Inflammatory macrophage treated with lipopolysaccharide for 1 hour (primary cell): ENCODE measurements at places on chromosomes 16 and 17.

DNA sequence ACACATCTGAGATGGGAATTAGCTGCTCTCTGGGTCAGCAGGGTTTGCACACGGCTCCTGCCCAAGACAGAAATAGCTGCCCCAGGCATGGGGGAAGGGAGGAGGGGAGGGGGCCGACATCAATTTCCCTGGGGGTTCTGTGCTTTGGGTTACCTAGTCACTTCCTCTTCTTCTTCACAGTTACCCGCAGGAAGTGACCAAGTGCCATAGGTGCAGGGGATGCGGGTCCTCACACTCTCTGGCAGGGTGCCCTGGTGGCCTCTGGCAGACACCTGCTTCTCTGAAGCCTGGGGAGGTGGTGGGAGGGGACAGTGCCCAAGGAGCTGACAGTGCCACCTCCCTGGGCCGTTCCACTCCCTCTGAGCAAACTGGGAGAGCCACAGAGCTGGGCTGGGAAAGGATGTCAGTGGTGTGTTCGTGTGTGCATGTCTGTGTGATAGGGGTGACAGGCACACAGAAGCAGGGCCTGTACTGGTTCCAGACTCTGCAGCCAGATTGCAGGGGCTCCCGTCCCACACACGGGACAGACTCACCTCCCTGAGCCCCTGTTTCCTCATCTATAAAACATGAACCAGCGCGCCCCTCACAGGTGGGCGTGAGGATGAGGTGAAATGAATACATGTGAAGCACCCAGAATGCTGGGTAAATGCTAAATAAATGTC is 18.2 kb downstream of the SCN4A start:
- no peak for DNase-seq

- DNase-seq = no peak
Observed at GRCh38 chr17:41304091-41304490, 1.4 kb upstream of the KRTAP29-1 start.

- no peak for DNase-seq
Observed at GRCh38 chr16:85381738-85382592, 231.2 kb upstream of the GSE1 start.

DNA sequence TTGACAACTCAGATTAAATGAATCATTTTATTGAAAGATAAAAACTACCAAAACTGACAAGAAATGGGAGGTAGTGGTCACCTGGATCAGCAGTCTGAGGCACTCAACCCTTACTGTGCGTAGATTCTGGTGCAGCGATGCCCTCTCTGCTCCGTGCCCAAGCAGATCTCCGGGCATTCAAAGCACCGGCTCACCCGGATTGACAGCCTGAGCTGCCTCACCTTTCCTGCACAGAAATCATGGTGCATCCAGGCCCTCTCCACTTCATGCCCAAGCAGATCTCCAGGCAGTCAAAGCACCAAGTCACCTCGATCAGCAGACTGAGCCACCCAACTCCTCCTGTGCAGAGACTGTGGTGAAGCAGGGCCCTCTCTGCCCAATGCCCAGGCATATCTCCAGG is 196.8 kb downstream of the CA10 start:
- DNase-seq = no peak

DNA sequence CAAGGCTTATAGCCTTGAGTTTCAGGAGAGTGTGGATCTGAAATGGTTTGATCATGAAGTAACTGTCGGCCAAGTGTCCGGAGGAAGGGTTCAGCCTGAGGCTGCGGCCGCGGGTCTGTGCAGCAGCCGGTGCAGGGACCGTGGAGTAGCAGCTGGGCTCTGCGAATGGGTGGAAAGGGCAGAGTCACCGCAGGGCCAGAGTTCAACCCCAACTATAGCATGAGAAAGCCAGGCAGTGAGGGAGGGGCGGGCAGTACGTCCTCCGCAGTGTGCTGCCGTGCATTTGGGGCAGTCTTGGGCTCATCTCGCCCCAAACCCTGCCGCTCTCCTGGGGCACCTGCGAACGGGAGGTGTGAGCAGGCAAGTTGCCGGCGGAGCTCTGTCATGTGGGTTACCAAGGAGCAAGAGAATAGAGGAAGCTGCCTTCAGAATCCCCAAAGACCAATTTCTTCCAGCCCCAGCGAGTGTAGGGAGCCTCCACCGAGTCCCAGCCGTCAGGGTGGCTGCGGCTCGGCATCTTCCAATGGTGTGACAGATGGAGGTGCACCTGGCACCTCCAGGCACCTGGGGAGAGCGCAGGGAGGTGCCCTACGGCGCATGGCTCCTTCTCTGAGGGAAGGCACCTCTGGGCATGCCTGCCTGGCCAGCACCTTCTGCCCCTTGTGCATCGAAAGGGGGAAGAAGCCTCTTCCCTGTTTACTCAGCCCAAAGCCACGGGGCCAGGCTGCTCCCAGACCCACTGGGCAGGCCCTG is 87.3 kb downstream of the RPA1 start:
- DNase-seq = no peak

DNA sequence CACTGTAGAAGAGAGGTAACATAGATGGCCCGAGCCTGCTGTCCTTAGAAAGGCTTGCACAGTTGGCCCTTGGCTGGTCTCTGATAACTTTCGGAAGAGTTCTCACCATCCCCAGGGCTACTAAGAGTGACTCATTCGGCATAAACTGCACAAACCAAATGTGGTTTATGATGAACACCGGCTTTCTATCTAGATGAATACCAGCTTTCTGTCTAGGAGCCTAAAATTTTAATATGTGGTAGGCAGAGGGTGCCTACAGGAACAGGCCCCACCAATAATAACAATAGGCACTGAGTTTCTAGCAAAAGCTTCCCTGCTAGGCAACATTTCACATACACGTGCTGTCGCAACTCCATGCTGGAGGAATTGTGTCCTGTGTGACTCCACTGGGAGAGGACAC is 15.4 kb downstream of the CNOT1 start:
- no peak for DNase-seq

DNA sequence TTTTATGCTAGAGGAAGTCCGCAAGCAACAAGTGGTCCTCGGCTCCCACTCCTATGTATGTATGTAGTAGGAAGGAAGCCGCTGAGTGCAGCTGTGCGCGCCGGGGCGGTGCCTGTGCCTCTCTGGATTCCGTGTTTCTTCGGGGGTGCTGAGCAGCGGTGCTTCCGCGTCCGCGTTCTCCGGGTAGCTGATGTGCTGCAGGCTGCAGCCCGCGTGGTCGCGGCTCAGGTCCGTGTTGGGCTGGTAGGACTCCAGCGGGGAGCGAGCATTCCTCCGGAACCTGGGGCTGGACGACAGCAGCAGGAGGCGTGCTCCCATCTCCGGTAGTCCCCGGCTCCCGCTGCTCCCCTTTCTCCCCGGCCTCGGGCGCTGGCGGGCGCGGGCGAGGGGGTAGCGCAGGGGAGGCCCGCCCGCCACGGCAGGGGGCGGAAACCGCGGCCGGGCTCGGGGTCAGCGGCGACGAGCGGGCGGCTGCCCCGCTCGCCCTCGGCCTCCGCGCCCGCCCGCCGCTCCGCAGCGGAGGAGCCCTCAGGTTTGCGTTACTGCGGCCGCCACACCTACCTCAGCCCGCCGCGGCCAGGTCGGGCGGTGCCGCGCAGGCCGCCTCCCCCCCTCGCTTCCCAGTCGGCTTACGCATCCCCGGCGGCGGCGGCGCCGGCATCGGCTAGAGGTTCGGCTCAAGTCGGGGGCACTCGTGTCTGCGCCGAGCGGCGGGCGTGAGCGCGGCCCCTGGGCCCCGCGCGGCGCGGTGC is 487 bp downstream of the C17orf67 start:
- DNase-seq = peak; percentile 55

DNA sequence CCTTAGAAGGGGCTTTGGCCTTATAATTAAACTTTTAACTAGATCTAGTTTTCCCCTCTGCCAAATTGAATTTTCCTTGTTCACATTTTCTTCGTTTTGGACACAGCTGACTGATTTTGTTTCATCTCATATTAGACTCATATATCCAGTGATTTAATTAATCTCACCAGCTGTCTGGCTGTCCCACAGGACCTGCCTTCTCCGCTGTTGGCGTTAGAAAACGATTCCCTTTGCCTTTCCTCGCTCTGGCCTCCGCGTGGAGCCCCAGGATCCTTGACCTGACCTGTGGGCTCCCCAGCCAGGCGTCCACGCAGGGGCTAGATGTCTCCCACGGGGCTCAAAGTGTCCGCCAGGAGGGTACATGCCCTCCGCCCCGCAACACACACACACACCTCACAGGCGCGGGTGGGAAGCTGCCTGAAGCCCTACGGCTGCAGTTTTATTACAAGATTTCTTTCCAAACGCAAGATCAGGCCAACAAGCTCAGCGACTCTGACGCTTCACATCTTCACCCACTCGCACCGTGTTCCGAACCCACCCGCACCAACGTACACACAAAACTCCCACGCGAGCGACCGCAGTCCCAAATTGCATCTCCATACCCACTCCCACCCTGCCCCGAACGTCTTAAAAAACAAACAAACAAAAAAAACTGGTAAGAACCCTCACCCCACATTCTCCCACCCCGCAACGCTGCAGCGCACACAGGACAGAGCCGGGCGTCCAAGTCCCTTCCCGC is 1.1 kb downstream of the RPRML start:
- no peak for DNase-seq

DNA sequence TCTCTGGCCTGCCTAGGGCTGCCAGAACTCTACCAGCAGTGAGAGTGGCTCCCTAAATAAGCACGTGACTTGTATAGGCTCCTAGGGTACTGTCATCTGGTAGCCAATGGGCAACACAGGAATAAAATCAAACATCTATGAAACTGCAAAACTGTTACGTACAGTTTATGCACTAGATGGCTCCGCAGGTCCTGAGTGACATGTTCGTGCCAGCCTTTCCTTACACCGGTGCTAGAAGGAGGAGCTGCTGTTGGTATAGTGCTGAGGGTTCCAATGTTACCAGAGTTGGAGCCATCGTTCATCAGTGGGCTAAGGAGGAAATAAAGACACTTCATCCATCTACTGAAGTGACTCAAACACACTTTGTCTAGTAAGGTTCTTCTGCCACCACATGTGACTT is 63.2 kb upstream of the TRAP1 start:
- no peak for DNase-seq

DNA sequence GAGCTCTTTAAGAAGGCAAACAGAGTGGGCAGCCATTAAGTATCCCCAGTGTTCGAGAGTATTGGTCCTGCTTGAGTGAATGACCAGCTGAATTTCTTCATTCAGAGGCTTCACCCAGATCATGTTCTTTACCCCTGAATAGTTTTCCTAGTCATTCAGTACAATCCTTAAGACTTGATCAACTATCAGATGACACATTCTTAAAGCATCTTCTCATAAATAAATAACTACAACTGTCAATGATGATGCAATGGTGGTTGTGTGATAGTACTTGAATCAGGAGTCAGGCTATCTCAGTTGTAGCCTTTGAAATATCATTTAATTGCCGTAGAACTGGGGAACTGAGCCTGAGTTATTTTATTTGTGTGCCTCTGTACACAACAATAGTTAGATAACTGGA is 416.8 kb upstream of the CCL2 start:
- no peak for DNase-seq

- DNase-seq = no peak
Observed at GRCh38 chr17:7409716-7410115, 2.1 kb downstream of the NLGN2 start.

DNA sequence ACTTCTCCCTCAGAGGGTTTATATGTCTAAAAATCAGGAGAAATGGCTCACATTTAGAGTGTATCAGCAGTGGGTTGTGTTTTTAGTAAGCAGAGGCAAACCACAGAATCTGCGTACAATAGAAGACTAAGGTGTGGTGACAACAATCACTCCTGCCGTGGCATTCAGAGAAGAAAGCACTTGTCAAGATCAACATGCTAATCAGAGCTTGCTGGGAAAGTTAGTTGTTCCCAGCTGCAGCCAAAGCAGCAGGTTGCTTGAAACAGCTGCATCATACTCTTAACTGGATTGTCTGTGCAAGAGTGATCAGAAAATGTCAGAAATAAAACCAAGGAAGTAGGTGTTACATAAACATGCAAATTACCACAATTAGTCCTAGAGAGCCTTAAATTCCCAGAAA is 616.4 kb downstream of the CDH8 start:
- no peak for DNase-seq

DNA sequence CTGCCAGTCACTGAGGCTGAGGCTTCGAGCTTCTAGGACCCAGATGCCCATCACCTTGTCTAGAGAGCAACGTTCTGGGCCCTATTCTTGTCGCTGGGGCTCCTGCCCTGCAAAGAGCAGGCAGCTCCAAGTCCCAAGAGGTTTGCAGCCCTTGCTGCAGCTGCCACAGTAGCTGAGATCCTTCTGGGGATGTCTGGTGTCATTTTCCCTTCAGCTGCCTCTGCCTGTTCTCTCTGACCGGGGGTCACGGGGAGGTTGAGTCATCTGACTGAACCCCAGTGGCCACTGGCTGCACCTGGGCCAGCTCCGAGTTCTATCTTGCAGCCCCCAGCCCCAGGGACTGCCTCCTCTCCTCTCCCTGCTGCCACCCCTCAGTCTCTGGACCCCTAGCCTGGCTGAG is 4.9 kb downstream of the WSCD1 start:
- no peak for DNase-seq

DNA sequence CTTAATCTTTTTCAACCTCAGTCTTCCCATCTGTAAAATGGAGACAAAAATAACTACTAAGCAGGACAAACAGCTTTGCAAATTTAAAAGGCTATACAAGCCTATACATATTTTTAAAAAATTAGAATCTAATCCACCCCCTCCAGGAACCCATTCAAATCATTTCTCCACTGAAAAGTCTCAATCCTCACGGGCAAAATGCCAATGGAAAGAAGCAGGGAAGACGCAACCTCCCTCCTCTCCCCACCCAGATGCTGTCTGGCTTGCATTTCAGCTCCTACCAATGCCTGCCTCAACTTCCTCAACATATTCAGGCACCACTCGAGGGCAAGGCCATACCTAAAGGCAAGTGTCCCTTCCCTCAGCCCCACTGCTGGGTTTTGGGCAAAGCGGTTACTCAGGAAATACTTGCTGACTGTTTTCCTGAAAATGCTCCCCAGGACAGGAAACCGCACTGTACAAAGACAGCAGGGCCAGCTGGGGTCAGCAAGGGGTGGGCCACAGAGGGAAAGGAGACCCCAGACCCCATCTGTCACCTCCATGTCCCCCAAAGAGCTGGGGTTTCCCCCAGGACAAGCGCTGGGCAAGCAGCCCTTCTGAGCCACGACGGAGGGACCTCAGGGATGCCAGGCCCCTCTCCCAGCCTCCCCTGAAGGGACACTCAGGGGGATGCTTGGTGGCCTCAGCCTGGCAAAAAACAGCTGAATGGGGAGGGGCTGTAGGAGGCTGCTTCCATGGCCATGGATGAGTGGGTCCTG is 47.7 kb upstream of the DOC2B start:
- DNase-seq = no peak

- DNase-seq = no peak
Observed at GRCh38 chr17:1562176-1562643, 382 bp downstream of the PITPNA start.

GRCh38 chr17:7437950-7438614 is 1.2 kb upstream of the FGF11 start:
- DNase-seq = no peak

- no peak for DNase-seq
Observed at GRCh38 chr16:12532871-12533610, 270.6 kb downstream of the CPPED1 start.
